ENCODE measurements at places on chromosomes 1 and 21.

DNA sequence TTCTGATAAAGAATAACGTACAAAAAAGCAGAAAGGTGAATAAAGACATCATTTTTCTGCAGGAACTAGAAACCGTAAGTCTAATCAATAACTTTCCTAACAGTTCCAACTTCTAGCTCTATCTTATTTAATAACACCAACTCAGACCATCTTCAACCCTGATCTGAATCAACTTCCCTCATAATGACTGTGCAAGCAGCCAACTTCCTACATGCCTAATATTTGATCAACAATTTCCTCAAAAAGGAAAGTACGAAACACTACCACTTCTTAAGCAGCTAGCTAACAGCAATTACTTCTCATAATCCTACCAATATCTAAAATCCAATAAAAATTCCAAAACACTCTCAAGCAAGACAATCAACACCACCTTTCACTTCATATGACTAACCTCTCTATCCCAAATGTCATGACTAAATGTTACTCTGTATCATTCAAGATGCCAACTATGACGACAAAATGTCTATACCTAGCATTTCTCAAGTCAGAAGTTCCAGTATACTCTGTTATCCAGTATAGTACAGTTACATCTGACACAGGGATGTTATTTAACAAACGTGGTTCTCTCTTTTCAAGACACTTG, 1.7 kb downstream of the COP1 start:
- peak overlapping the region; percentile 78 for H3K27ac ChIP-seq
- no peaks in the 10 kb centered on the region for H3K36me3 ChIP-seq
- no peak for DNase-seq
- H3K4me3 ChIP-seq, result peak overlapping the region; percentile 79
- peaks cover 34% of the 10 kb centered on the region for H3K4me1 ChIP-seq

- no peak for DNase-seq
- H3K36me3 ChIP-seq, result no peaks in the 10 kb centered on the region
- H3K4me3 ChIP-seq, result no peak overlapping the region
- peaks cover 6% of the 10 kb centered on the region for H3K4me1 ChIP-seq
- no peaks in the 10 kb centered on the region for H3K27me3 ChIP-seq
Measured at GRCh38 chr1:90508376-90509167, 208.5 kb downstream of the BARHL2 start.

DNA sequence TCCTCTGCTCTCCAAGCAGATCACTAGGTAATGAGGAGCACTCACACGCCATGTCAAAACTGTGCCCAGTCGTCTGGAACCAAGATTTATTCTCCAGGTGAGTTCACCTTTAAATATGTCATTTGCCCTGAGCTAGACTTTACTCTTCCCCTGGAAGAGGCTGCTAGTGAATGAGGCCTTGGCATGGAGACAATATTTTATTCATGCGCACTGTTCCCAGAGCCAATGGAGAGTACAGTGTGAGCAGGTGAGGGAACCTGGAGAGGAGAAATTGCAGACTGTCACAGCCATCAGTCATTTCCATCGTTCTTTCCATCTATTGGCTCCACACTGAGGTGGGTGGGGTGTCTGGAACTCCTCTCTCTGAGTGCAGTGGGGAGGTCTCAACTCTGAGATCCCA, 333.6 kb downstream of the KCNH1 start:
- no peak overlapping the region for H3K4me3 ChIP-seq
- H3K36me3 ChIP-seq, result no peaks in the 10 kb centered on the region
- H3K27me3 ChIP-seq, result no peaks in the 10 kb centered on the region
- no peak for DNase-seq
- H3K4me1 ChIP-seq, result no peaks in the 10 kb centered on the region
- no peak overlapping the region for H3K27ac ChIP-seq

- peaks cover 2% of the 10 kb centered on the region for H3K4me1 ChIP-seq
- no peaks in the 10 kb centered on the region for H3K27me3 ChIP-seq
- no peaks in the 10 kb centered on the region for H3K36me3 ChIP-seq
- H3K4me3 ChIP-seq, result no peak overlapping the region
Measured at GRCh38 chr1:212503714-212504113, 71.0 kb downstream of the NENF start.

DNA sequence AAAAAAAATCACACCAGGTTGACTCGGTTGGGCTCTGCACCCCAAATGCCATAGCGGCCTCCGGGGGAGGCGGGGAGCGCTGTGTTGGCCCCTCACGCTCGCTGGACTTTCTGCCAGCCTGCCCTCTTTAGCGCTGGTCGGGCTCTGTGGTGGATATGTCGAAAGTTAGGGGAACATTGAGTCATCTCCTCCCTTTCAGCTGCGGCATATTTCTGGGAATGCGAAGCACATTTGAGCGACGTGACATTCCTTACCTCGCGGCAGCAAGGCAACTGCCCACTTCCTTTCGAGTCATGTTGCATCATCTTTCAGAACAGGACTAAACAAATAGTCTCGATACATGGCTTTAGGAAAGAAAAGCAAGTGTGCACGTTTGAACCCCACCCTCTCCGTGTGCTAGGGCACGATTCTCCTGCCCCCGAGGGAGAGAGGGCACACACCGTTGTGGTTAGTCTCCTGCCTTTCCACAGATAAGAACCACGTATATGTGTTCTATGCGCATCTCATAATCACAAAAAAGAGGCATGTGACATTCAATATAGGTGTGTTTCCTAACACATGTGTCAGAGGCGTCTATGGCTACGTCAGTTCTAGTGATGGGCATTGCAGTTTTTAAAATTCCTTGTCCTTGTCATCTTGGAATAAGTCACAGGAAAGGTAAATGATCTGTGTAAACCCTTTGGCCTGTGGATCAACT, 105.9 kb upstream of the SLC45A1 start:
- peak overlapping the region; percentile 87 for H3K27ac ChIP-seq
- no peaks in the 10 kb centered on the region for H3K36me3 ChIP-seq
- DNase-seq, result peak; percentile 97
- H3K4me1 ChIP-seq, result peaks cover 79% of the 10 kb centered on the region
- H3K4me3 ChIP-seq, result no peak overlapping the region

- no peaks in the 10 kb centered on the region for H3K4me1 ChIP-seq
- H3K4me3 ChIP-seq, result no peak overlapping the region
Measured at GRCh38 chr1:64092851-64093371, 110.5 kb upstream of the UBE2U start.

DNA sequence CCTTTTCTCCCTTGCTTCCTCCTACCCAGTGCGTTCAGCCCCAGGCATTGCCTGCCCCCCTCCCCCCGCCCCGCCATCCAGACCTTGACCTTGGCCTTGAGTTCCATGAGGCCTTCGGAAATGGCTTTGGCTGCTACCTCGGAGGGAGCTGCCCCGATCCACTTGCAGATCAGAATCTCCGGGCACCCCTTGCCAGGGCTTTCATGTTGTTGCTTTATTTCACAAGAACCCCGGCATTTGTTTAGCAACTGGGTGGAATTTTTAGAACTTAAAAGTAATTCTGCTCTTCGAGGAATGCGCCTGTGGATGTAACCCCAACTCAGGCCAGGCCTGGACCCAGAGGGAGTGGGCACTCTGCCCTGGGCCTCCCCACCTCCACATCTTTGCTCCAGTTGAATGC, 154.1 kb upstream of the TMEM51 start:
- peaks cover 2% of the 10 kb centered on the region for H3K36me3 ChIP-seq
- no peak overlapping the region for H3K27ac ChIP-seq
- no peak overlapping the region for H3K4me3 ChIP-seq
- peaks cover 61% of the 10 kb centered on the region for H3K4me1 ChIP-seq
- DNase-seq, result peak; percentile 71

DNA sequence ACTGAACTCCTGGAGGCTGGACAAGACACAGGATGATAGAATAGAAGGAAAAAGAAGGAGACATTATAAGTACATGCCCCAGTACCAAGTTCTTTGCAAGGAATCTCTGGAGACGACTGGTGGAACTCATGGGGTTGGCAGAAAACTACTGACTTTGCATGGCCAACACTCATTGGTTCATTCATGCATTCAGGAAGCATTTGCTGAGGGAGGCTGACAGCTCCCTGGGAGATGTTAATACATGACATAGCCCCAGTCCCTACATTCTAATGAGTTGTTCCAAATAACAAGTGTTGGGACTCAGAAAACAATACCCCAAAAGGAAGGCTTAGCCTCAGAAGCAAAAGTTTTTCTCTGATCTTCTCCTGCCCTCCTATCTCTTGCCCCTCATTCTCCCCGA, 172.8 kb upstream of the IRF2BP2 start:
- H3K4me3 ChIP-seq, result no peak overlapping the region
- no peaks in the 10 kb centered on the region for H3K36me3 ChIP-seq
- DNase-seq, result no peak
- H3K27ac ChIP-seq, result no peak overlapping the region
- H3K4me1 ChIP-seq, result peaks cover 20% of the 10 kb centered on the region

DNA sequence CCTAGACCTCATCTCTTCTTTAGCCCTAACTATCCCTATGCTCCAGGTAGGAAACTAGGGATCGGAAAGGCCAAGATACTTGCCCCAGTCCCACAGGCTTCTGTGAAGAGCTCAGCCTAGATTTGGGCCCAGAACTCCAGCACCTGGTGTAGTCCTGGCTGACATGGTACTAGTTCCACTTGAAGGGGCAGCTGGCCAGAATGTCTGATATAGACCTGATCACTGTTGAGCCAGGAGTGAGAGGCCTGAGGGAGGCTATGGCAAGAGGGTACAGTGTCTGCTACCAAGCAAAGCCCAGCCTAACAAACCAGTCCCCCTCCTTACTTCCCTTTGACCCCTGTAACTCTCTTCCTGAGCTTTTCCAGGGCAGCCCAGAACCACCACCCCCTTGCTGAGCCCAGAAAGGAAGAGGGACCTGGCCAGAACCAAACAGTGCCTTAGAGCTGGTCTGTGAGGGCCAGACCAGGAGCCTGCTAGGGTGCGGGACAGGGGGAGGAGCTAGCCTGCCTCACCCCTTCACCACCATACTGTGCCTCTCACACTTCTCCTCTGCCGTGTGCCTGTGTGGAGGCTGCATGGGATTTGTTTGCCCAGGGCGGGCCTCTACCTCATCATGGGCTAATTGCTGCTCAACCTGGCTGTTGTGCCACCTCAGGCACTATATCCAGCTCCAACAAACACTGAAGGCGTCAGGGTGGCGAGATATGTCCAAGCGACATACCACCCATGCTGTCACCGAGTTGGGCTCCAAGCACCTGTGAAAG, 10.9 kb downstream of the POMGNT1 start:
- DNase-seq, result no peak
- peaks cover 24% of the 10 kb centered on the region for H3K36me3 ChIP-seq
- H3K27me3 ChIP-seq, result no peaks in the 10 kb centered on the region
- H3K4me3 ChIP-seq, result no peak overlapping the region
- H3K27ac ChIP-seq, result no peak overlapping the region

DNA sequence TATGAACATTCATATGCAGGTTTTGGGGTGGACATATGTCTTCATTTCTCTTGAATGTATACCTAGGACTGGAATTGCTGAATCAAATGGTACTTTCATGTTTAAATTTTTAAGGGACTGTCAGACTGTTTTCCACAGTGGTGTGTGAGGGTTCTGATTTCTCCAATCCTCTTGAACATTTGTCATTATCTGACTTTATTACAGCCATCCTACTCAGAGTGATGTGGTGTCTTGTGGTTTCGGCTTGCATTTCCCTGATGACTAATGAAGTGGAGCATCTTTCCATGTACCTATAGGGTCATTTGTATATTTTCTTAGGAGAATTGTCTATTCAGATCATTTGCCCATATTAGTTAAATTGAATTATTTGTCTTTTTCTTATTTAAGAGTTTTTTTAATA, 35.4 kb upstream of the ZNF281 start:
- no peaks in the 10 kb centered on the region for H3K36me3 ChIP-seq
- no peaks in the 10 kb centered on the region for H3K27me3 ChIP-seq
- no peak for DNase-seq
- no peaks in the 10 kb centered on the region for H3K4me1 ChIP-seq
- H3K4me3 ChIP-seq, result no peak overlapping the region

DNA sequence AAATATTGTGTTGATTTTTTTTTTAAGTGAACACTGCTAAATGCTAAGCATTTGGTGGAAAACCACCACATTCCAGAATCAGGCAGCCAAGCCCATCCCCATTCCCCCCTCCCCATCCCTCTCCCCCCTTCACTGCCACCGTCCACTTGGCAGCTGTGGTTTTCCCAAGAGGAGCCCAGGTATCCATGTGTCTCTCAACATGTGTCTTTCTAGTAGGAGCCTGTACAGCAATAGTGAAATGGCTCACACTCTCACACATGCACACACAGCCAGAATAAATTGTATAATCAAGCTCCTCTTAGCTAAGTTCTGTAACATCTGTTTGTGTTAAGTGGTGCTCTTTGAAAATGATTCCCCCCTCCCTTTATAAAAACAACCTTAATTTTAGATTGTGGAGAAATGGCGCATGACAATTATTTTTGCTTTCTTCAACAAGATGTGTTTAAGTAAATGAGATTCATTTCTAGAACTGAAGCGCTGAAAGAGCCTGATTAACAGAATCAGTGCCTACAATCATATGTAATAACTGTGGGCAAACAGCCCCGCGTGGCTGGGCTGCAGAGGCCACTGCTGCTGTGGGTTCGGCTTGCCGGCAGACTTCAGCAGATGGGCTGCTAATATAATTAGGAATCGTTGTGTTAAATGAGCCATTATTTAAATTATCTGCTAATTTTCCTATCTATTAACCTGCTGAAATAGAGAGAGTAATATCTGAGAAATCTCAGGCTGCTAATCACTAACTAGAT, 43.3 kb downstream of the BACE2 start:
- no peaks in the 10 kb centered on the region for H3K27me3 ChIP-seq
- no peaks in the 10 kb centered on the region for H3K36me3 ChIP-seq
- no peak for DNase-seq
- H3K27ac ChIP-seq, result no peak overlapping the region

- no peak for DNase-seq
- no peak overlapping the region for H3K4me3 ChIP-seq
- peaks cover 10% of the 10 kb centered on the region for H3K4me1 ChIP-seq
- no peak overlapping the region for H3K27ac ChIP-seq
Measured at GRCh38 chr1:22332795-22333499, 118.7 kb upstream of the ZBTB40 start.

DNA sequence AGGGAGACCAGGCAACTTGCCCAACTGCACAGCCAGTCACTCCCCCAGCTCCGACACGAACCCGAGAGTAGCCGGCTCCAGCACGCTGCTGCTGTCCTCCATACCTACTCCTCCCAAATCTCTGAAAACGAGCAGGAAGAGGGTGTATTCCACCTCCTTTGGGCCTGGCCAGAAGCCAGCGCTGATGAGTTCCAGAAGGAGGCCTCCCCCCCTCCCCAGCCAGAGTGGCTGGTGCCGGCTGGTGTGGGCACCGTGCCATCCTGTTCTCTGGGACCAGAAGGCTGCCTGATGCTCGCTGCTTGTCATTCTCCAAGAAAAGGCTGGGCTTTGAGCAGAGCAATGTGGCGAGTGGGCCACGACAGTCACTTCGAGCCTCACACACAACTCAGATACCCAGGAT, 22.2 kb downstream of the KCNN3 start:
- H3K27me3 ChIP-seq, result peaks cover 56% of the 10 kb centered on the region
- H3K36me3 ChIP-seq, result no peaks in the 10 kb centered on the region
- no peak overlapping the region for H3K4me3 ChIP-seq
- no peak overlapping the region for H3K27ac ChIP-seq

DNA sequence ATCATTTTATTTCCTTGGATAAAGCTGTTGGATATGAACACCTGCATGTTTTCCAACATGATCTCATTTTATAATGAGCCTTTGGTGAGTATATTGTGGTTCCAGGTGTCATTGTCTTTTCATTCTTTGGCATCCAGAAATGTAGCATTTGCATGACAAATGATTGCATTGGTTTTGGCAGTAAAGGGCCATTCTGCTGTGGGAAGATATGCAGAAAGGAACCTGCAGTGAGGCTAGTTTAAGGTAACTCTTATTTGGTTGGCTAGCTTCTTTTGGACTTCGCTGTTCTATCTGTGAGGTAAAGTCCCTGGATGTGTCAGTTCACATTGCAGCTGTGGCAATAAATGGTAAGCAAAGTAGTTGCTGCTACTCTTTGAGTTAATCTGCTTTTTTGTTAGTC, 343.0 kb downstream of the AMY1C start:
- DNase-seq, result no peak
- H3K36me3 ChIP-seq, result no peaks in the 10 kb centered on the region
- H3K4me1 ChIP-seq, result no peaks in the 10 kb centered on the region
- H3K27ac ChIP-seq, result no peak overlapping the region
- no peak overlapping the region for H3K4me3 ChIP-seq

Measured in HepG2 (cell line).